ENCODE measurements at places on chromosomes 11 and 22.

GRCh38 chr22:27636716-27637508 lies 164.6 kb downstream of the MN1 start:
- ATAC-seq = no peak

GRCh38 chr22:36125434-36125833 lies 35.1 kb downstream of the APOL3 start:
- ATAC-seq = no peak

GRCh38 chr11:73875380-73875779 lies 1.3 kb downstream of the COA4 start:
- no peak for ATAC-seq

DNA sequence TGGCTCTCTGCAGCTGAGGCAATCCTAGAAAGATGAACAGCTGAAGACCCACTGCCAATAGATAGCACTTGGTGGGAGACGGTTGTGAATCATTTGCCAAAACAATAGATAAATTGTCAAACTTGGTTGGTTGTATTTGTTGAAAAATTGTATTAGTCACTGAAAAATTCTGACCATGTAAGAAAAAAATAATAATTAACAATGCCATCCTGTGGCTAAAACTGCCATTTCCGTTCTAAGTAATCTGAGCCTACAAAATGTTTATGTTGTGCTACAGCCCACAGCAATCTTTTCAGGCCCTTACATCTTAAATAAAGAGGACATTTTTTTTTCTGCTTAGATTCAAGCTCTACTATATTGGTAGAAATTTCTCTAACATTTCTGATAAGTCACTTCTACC lies 103.2 kb upstream of the ANO3 start:
- ATAC-seq = peak; percentile 1

DNA sequence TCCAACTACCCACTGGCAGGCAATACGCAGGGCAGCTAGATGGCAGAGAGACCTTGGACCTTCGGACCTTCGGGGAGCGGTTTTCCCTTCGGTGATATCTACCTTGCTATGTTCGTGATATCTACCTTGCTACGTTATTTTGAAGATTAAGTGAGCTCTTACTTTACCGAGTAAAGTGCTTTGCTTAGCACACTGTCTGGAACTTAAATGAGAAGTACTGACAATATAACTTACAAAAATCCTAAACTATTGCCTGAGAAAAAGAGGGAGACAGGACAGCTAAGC lies 1.0 kb upstream of the PRDM10 start:
- ATAC-seq = no peak

DNA sequence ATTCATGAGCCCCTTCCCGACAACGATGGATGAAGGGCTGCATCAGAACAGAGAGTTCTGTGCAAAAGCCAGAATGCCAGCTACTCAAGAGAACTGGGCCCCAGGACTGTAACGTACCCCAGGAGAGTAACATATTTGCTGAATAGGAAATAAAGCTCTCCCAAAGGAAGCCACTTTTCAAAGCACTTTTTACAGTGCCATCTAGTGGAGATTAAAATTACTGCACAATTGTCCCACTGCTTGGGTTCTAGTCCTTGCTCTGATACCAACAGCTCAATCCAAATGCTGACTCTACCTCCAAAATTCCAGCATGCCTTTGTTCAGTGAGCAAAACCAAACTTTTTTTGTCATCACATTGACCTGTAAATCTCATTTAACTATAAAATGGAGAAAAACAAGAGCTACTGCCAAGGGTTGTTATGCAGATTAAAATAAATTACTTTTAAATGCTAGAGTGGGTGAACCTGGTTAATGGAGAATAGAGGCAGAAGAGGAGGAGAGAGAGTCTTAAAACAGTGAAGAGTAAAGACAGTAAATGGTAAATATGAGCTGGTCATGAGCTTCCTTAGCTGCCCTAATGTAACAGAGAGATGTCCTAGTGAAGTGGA lies 87.6 kb upstream of the FSHB start:
- ATAC-seq = peak; percentile 76

DNA sequence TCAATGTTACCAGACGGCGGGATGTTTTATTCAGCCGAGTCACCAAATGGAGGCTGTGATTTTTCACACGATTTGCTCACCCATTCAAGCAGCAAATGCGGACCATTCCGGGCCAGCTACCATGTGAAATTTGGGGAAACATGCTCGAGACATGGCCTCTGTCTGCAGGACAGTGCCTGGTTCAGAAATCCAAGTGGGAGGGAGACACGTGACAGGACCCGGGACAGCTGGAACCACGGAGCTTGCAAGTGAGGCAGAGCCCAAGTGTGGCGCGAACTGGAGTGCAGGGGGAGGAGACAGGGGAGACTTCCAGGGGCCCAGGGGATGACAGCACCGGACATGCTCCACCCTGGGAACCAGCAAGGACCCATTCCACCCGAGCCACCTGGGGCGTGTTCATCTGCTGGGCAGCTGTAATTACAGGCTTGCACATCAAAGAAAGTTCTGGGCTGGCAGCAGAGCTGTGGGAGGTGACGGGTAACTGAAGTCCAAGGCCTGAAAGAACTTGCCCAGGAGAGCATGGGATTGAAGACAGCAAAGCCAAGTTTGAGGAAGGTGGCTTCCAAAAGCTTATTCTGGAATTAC lies 16.5 kb downstream of the CERK start:
- no peak for ATAC-seq

- no peak for ATAC-seq
Measured at GRCh38 chr11:128047026-128047425, 540.3 kb downstream of the ETS1 start.

GRCh38 chr11:114257621-114258558 lies 38.3 kb upstream of the NNMT start:
- no peak for ATAC-seq

GRCh38 chr11:47348859-47349258 lies 3.6 kb downstream of the MYBPC3 start:
- ATAC-seq = peak; percentile 64

- peak; percentile 26 for ATAC-seq
Measured at GRCh38 chr22:24290459-24290858, 19.8 kb downstream of the SPECC1L start.

DNA sequence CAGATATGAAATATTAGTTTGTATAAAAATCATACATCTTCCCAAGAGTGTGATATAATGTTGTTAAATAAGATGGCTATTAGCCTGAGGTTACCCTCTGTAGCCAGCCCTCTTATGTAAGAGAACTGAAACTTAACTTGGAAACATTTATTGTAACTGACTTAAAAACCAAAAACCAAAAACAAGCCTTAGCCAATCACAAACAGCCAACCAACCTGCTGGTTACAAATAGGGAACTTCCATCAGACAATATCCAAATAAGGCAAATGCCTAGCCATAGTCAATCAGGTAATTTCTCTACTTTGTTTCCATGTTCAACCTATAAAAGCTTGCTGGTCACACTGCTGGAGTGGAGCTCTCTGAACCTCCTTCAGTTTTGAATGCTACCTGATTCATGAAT lies 14.1 kb downstream of the KBTBD3 start:
- no peak for ATAC-seq

- ATAC-seq = peak; percentile 93
Measured at GRCh38 chr11:34302046-34302921, 55.5 kb downstream of the ABTB2 start.

DNA sequence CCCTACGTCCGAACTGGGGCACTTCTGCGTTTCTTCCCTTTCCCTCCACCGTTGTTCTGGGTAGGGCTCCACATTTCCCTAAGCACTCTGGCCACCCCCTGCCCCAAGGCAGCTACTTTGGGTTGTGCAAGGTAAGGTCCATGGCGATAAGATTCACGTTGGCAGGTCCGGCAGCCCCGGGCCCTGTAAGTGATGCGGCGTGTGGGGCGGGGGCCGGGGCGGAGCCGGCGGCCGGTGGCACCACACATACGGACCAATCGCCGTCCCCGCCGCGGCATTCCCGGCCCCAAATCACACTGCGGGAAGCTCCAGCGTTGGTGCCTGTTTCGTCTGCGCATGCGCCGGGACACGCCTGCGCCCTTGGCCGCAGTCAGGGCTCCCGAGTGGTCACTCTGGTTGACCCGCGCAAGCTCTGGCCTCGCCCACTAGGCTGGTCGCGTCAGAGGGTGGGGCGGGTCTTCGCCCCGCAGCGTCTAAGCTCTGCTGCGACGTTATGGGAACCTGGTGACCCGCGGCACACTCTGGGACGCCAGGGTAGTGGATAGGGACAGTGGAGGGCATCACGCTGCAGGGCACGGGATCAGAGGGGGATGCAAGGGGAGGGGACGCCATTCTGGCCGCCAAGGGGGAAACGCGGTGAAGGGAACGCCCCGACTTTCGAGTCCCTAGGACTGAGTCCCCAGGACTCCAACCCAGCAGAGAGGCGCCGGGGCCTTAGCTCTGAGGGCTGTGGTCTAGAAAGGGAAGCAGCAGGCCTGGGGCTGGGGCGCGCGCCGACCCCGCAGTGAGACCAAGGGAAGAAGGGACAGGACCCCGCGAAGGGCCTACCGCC lies 1.6 kb downstream of the FADS1 start:
- ATAC-seq = peak; percentile 85

DNA sequence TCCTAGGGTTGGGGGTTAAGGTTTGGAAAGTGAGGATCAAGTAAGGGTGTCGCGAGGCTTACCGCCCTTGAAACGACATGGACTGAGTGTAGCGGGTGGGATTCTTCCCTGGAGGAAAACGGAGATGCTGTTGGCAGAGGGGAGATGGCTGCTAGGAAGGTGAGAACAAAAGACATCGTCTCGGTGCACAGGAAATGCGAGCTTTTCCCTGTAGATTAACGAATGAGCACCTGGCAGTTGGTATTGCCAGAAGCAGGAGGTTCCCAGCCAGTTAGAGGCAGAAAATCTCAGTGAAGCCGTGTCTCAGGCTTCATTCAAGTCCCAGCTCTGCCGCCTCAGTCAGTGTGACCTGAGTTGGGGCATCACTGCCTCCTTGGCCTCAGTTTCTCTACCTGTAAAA lies 1.4 kb upstream of the LHFPL7 start:
- ATAC-seq = no peak
